ENCODE measurements at places on chromosomes 1 and 21.

DNA sequence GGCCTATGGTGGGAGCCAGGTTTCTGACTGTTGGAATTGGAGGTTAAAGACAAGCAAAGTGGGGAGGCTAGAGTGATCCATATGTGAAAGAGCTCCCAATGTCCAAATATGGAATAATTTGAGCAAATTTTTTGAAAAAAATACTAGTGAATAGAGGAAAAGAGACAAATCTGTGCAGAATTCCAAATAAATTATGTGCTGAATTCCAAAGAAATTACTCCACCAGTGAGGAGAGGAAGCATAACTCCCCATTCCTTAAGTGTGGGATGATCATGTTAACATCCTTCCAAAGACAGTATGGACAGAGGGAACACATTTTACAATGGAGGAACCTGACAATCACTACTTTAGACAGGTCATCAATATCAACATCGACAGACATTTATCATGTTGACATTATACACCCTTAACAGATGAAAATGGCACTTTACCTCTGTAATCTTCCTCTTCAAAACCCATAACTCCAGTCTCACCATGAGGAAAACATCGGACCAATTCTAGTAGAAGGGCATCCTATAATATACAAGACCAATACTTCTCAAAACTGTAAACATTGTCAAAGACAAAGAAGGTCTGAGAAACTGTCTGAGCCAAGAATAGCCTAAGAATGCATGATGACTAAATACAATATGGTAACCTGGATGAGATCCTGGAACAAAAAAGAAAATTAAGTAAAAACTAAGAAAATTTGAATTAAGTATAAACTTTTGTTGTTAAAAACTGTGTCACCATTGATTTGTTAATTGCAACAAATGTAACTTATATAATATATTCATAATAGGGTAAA is 71.5 kb upstream of the RGS4 start:
- no peak for DNase-seq

GRCh38 chr21:29102791-29103257 is 27.6 kb upstream of the MAP3K7CL start:
- no peak for DNase-seq

- DNase-seq = no peak
These were observed 302.4 kb downstream of the PTGER3 start for GRCh38 chr1:70745199-70745598.

DNA sequence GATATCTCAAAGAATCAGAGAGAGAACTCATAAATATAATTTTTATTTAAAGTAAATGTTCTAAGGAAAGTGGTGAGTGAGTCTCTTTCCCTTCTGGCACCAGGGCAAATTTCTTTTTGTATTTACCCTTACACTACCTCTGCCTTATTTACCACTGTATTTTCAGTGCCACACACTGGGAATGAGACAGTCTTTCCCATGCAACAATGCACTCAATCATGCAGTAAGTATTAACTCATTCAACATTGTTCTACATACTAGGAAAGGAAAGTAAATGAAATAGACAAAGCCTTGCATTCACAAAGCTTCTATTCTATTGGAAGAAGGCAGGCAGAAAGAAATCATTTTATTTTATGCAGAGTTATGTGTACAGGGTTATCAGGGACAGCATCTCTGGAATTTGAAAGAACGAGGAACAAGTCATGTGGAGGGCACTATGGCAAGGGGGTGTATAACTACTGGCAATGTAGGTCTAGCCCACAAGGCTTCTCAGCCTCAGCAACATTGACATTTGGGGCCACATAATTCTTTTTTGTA is 129.8 kb upstream of the PRDX6 start:
- DNase-seq = no peak

GRCh38 chr1:96281491-96281890 is 440.1 kb upstream of the PTBP2 start:
- DNase-seq = no peak

DNA sequence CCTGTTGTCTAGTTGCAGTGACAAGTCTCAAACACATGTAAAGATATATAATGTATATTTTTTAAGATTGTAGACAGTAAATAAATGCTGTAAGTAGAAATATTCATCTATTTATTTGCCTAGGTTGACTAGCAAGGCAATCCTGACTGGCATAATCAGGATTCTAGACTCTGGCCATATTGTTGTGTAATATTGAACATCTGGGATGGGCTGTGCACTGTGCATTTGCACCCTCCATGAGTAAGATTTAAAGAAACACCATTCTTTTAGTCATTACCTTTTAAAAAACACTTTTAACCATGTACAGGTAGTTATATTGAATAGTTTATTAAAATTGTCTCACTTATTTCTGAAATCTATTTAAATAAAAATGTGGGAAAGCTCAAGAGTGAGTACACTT is 32.4 kb downstream of the RASAL2 start:
- DNase-seq = no peak

DNA sequence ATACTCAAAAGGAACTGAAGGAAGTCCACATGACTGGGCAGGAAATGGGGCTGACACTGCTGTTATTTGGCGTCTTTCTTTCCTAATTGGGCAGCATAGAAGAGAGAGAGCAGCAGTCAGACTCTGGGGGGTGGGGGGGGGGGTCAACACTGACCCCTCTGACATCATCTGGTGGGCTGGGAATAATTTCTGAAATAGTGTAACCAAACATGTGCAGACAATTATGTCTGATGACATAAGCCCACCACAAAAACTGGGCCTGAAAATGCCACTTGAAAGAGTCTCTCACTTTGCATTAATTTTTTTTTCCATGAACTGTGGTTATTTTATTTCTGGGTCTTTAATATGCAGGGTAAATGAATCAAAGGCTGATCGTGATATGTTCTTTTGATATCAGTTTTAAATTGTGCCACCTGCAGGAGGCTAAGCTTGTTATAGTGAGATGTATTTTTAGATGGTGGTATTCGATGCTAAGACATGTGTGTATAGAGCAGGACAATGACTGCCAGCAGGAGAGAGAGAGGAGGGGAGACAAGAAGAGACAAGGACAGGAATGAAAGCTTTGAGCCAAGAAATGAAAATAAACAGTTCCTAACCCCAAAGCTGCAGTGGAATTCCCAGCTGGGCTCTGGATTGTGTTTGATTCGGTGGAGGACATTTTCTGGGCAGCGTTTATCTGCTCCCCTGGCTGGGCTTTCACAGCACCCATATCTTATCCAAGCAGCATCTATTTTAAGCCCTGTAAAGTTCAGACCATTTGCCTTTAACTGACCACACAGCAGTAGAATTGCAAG is 264.7 kb downstream of the PBX1 start:
- no peak for DNase-seq

DNA sequence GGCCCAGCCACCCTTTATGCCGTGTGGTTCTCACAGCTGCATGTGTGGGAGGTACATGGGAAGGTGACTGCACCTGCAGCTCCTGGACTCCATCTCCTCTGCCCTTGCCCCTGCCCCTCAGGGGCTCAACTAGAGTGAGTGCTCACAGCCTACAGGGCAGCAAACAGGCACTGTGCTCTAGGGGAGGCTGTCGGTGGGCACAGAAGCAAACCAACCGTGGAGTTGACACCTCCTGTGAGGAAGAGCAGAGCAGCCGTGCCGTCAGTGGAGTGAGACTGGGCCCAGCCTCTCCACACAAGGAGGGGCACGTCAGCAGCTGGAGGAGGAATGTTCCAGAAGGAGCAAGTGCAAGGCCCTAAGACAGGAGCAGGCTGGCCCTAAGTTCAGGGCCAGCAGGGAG is 32.7 kb downstream of the BMP8A start:
- DNase-seq = no peak

DNA sequence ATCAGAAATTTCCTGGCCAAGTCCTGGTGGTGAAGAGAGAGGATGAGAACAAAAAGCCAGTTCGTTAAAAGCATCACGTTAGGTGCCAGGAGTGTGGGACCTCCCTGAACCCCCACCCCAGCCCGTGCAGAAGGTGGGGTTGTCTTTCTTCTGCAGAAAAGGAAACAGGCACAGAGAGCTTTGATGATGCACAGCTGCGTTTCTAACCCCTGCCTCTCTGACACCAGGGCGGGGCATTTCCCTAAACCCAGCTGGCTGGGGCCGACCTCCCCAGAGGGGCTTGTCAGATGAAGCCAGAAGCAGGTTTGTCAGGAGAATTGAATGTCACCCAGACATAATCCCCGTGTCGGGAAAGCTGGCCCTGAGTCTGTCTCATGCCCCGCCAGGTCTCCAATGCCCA is 189.3 kb upstream of the EDN2 start:
- DNase-seq = no peak

GRCh38 chr1:210292231-210292871 is 36.4 kb upstream of the HHAT start:
- peak; percentile 92 for DNase-seq

DNA sequence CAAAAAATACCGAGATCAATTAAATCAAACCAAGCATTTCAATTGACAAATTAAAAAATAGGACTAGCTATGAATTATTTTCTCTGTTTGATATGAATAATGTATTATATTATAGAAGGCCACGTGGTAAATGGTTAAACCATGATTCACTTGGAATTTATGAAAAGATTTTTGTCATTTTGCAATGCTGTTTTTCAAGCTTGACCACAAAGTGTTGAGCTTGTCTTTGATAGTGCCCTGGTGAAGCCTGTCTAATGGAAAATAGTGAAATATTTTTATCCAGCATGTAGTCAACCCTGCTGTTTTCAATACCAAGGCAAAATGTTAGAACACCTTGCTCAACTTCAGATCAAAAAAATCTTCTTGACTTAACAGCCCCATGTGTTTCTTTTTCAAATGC is 288.0 kb upstream of the PRMT6 start:
- no peak for DNase-seq

DNA sequence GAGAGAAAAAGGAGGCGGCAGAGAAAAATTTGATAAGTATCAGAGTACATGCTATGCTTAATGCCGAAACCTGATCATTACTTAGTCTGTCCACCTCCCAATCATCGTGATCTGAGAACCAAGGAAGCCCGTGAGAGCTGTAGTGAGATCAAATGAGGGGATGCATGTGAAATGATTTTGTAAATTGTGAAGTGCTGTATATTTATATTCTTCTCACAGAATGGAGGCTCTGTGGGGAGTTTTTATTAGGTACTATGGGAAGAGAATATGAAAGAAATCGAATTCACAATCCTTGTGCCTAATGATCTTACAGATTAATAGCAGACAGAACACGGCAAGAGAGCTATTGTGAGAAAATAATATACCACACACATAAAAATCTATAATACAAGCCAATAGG is 115.5 kb downstream of the LYPLAL1 start:
- no peak for DNase-seq

- DNase-seq = no peak
These were observed 19.6 kb downstream of the IPP start for GRCh38 chr1:45730780-45731319.

- DNase-seq = no peak
These were observed 2.5 kb downstream of the FMN2 start for GRCh38 chr1:240094041-240094722.

- no peak for DNase-seq
These were observed 46.2 kb downstream of the DMRTB1 start for GRCh38 chr1:53505401-53505800.

DNA sequence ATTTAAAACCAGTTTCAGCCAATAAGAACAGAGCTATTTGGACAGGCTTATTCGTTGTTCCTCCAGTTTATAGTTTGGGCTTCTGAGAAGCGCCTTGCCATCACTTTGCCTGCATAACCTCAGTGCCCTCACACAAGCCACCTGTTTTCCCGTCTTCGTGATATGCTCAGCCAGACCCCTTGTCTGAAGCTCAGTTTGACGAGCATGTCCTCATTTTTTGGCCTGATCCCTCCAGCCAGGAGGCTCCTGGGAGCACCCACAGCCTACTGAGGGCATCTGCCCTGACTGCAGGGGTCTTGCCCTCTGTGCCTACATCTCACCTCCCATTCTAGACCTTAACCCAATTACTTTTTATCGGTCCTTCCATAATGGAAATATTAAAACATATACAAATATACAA is 95.3 kb downstream of the ADARB1 start:
- DNase-seq = no peak

DNA sequence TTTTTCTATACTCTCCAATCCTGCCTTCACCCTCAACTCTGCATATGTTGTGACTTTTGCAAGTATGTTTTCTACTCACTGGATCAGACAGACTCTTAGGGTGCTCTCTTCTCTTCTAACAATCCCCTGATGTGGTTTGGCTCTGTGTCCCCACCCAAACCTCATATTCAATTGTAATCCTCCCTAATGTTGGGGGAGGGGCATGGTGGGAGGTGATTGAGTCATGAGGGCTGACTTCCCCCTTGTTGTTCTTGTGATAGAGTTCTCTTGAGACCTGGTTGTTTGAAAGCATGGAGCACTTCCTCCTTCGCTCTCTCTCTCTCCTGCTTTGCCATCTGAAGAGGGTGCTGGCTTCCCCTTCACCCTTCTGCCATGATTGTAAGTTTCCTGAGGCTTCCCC is 148.9 kb upstream of the IGSF21 start:
- no peak for DNase-seq

DNA sequence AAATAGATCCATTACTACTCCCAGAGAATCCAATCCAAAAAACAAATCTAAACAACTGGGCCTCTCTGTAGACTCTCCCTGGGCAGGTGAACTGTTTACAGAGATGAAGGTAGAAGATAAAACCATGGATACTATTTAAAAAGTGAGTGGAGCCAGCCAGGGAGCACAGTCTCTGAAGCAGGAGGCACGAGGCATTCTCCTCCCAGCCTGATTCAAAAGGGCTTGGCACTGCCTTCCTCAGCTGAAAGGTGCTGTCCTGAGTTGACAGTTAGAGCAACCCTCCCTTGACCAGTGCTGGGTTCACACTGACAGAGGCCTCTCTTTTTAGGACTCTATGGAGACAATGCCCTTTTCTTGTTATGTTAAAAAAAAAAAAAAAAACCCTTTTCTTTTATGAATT is 36.8 kb downstream of the HENMT1 start:
- no peak for DNase-seq

GRCh38 chr1:43931711-43932660 is 1.6 kb upstream of the ARTN start:
- no peak for DNase-seq

- DNase-seq = no peak
These were observed 4.1 kb upstream of the KCNAB2 start for GRCh38 chr1:6041432-6042062.

DNA sequence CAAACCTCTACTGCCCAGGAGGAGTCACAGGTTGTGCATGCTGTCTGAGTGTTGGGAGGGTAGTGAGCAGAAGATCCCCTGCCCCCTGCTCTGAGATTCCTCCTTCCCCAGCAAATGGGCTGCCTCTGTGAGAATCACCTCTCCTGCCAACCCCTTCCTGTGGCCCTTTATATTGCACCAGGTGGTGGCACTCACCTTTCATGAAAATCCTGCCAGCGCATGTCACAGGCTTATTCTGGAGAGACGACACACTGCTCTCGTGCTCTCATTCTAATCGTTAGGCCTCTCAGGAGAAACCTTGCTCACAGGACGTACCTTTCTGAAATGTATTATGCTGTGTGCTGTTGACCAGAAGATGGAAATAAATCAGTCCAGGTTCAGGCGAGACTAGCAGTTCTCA is 113.7 kb downstream of the RGL1 start:
- DNase-seq = no peak

GRCh38 chr1:18874600-18874999 is 15.1 kb upstream of the TAS1R2 start:
- DNase-seq = peak; percentile 51
